ENCODE measurements at places on chromosomes 13 and 19. TPM values are rescaled to one million over a fixed set of nuclear protein-coding genes. Genes with fewer than 3 reads are reported as not detected.

DNA sequence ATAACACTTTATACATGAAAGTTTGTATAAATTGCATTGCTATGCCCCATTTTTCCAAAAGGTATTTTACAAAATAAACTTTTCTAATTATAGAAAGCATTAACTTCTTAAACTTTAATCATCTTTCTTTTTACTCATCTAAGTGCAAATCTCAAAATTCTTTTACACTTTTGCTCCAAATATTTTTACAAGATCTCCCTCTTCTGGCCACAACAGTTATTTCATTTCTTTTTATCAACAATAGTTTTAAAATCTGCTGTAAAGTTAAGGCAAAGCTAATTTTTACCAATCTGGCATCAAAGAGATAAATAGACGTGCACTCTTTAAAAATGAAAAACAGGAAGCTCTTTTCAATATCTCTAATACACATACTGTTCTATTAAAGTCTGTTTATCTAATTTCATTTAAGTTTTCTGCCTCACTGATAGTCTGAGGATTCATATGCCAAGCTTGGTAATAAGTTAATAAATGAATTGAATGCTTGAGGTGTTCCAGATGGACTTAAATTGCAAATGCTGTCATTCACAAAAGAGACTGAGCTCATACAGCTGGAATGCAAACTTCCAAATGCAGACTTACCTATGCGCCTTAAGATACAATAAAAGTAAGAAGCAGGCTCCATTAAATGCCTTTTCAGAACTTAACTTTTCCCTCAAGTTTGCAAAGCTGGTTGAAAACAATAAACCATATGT is 583.0 kb upstream of the ATXN8OS start:
- no peak overlapping the region for H3K4me3 ChIP-seq
- no peak overlapping the region for H3K27ac ChIP-seq
- no peak for DNase-seq
- no peaks in the 10 kb centered on the region for H3K27me3 ChIP-seq
- H3K4me1 ChIP-seq = no peaks in the 10 kb centered on the region
- no peaks in the 10 kb centered on the region for H3K36me3 ChIP-seq

- no peaks in the 10 kb centered on the region for H3K36me3 ChIP-seq
- H3K27ac ChIP-seq = no peak overlapping the region
- DNase-seq = no peak
- H3K4me3 ChIP-seq = no peak overlapping the region
- H3K27me3 ChIP-seq = peaks cover 7% of the 10 kb centered on the region
- H3K4me1 ChIP-seq = peaks cover 13% of the 10 kb centered on the region
Observed at GRCh38 chr19:13014101-13014920, 19.0 kb downstream of the NFIX start.

GRCh38 chr19:35986664-35987570 is 8.1 kb upstream of the SDHAF1 start:
- DNase-seq = no peak
- no peaks in the 10 kb centered on the region for H3K4me1 ChIP-seq
- peaks cover 69% of the 10 kb centered on the region for H3K27me3 ChIP-seq
- peak overlapping the region; percentile 46 for H3K4me3 ChIP-seq

DNA sequence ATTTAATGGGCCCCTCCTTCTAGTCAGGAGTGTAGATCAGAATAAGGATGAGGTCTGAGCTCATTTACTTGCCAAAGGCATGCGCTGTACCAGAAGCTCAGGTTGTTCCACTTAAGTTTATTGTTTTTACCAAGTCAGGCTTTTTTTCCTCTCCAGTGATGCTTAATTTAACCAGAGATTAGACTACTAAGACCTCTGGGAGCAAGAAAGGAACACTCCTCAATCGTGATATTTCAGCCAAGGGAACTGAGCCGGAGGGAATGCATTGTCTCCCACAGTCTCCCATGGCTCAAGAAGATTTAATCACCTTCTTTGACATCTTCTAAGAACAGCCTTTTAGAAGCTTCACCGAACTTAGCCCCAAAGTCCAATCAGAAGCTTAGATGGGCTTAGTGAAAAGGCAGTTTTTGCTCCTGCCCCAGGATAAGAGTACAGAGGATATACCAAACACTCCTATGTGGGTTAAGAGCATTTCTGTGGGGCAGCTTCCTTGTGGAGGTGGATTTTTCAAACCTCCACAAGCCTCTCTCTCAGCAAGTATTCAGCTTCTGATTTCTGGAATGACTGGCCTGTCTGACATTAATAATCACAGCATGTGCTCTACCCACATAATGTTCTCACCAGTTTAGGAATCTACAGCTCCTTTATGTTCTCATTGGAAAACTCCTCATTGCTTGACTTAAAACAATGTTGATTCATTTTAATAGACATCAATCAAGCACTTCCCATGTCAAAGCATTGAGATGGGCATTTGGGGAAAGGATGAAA is 322.7 kb downstream of the SUCLA2 start:
- H3K36me3 ChIP-seq = no peaks in the 10 kb centered on the region
- no peaks in the 10 kb centered on the region for H3K4me1 ChIP-seq
- no peaks in the 10 kb centered on the region for H3K27me3 ChIP-seq
- H3K4me3 ChIP-seq = no peak overlapping the region
- no peak overlapping the region for H3K27ac ChIP-seq

DNA sequence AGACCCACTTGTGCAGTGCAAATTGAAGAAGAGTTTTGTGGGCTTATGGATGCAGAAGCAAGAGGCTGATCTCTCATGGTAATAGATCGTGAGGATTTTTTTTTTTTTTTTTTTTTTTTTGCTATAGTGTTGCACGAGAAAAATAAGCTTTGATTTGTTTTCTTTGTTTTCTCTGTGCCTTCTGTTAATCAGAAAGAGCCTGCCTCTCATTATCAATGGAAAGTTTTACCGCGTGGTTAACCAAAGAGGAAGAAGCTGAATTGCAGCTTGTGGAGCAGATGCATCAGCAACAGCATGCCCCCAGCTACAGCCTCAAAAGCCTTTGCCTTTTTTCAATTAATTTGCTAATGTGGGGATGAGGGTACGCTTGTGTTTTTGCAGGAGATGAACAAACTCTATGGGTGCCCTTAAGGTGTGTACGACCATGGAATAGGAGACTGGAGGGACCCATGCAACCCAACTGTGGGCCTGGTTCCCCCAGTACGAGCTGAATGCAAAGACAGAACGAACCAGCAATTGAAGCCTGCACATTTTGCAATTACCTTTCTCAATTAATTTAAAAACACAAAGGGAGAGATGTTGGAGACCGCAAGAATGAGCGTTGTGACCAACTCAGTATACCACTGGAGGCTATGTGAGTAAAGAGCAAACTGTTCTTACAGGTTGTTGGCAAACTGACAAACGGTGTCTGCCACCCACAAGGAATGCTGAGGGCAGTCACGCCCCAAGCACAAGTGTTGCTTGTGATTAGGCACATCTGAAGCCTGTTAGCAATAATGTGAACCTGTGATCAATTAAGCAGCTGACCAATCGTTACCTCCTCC is 58.6 kb upstream of the SPRY2 start:
- peaks cover 8% of the 10 kb centered on the region for H3K4me1 ChIP-seq
- no peaks in the 10 kb centered on the region for H3K36me3 ChIP-seq
- no peak overlapping the region for H3K27ac ChIP-seq
- DNase-seq = peak; percentile 62
- H3K4me3 ChIP-seq = no peak overlapping the region

DNA sequence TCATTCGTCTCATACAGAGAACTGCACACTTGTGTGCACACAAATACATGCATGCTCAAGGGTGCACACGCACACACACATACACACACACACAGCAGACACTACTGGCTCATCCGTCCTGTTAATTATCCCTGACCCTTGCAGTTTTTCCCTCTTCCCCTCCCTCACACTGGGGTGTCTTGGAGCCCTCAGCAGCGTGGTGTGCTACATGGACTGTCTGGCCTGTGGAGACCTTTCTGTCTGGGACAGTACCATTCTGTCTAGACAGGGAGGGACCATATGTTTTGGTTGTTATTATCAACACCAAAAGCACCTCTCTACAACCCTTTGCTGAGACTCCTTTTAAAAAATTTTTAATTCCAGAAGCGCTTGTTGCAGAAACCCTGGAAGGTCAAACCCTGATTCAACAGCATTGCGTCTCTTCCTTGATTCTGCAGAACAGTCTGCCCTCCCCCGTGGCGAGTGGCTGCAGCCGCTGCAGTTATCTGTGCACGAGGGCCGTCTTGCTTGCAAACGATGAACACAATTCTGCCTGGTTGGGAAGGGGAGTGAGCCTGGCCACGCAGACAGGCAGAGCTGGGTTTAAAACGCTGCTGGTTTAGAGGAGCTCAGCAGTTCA is 374.0 kb downstream of the IRS2 start:
- no peaks in the 10 kb centered on the region for H3K36me3 ChIP-seq
- DNase-seq = no peak
- no peak overlapping the region for H3K4me3 ChIP-seq
- no peak overlapping the region for H3K27ac ChIP-seq
- H3K4me1 ChIP-seq = no peaks in the 10 kb centered on the region

Gene TMC4
- 175 TPM for total RNA-seq

Gene NKPD1
- total RNA-seq = 0.37 TPM

Gene THOP1
- total RNA-seq = 85.8 TPM

Gene OVOL3
- total RNA-seq = not detected

DNA sequence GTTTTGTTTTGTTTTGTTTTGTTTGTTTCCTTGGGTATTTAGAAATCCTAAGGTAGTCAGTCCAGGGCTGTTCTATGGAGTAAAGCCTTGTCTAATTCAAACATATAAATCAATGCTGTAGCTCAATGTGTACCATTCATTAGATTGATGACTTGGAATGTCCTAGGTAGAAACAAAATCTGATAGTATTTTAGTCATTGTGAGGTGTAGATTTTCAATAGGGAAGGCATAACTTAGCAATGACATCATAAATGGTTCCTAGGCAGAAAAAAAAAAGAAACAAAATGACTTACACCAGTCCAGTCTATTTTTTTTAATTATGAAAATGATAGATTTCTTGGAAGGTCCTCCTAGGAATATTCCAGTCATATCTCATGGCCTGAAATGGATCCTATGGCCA is 189.9 kb downstream of the SPRY2 start:
- no peaks in the 10 kb centered on the region for H3K36me3 ChIP-seq
- peak; percentile 72 for DNase-seq
- no peaks in the 10 kb centered on the region for H3K27me3 ChIP-seq
- H3K27ac ChIP-seq = no peak overlapping the region
